ENCODE measurements at places on chromosomes 4 and X. TPM values are rescaled to one million over a fixed set of nuclear protein-coding genes. Genes with fewer than 3 reads are reported as not detected.

- peak; percentile 37 for DNase-seq
These were observed 38.1 kb upstream of the ATXN3L start for GRCh38 chrX:13357925-13358324.

DNA sequence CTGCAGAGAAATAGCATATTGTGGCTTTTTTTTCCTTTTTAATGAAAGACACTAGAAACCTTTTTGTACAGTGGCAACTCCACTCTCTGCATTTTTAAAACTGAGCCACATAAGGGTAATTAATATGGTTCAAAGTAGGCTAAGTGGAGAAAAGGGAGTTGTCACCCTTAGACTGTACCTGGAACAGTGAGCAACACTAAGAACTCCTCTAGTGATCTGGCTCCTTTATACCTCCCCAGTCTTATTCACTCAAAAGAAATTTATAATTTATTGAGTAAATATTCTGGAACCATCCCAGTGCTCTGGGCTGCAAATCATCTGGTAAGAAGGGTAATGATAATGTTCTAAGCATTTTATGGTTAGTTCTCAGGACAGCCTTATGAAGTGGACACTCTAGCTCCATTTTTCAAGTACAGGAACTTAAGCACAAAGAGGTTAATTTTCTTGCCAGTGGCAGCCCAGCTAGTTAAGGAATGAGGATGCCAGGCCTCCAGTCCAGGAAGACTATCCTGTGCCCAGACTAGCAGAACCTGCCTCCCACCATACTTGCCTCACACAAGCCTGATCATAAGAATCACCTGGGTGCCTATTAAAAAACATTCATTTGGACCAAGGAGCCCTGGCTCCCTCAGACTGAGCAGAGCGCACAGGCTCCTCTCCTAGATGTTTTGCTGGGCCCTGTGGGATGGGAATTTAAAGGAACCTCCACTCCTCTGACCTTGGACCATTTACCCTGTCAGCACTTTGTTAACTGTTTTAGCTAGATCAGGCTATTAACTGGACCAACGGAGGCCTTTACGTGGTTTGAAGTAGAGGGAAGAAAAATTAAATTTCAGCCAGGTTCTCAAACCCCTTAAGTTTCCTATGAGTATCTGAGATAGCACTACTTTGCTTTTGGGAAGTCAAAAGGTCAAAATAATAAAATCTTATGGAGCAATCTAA is 102.6 kb downstream of the PDE5A start:
- DNase-seq: no peak

DNA sequence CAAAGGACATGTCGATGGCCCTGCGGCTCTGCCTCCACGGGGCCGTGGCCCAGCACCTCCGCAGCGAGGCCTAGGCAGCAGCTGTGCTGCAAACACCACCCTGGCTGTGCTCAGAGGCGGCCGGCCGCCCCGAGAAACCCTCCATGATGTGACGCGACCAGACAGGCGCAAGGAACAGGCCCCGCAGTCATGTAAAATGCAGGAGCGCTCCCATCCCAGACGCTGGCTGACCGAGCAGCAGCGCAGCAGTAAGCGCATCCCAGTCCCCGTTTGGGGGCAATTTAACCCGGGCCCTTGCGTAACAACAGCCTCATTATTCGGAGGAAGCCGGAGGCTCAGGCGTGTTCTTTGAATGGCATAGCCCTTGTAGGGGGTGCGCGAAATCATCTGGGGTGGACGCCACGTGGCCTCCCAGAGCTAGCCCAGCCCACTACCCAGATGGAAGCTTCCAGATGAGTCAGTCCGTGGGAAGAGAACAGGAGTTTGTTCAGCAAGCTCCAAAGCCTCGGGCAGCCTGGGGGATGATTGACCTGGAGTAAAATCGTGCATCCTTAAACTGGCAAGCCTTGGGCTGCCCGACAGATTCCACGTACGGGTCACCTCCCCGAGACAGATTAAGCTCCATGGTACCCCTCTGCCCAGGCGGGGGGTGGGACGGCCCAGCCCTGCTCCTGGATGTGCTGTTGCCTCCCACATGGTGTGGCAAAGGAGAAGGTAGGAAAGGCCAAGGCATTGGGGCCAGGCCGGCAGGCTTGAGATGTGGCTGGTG is 124.0 kb downstream of the HMX1 start:
- peak; percentile 39 for DNase-seq

- no peak for DNase-seq
These were observed 25.8 kb upstream of the LIMCH1 start for GRCh38 chr4:41512136-41512535.

- no peak for DNase-seq
These were observed 567.4 kb downstream of the INPP4B start for GRCh38 chr4:142278663-142279062.

DNA sequence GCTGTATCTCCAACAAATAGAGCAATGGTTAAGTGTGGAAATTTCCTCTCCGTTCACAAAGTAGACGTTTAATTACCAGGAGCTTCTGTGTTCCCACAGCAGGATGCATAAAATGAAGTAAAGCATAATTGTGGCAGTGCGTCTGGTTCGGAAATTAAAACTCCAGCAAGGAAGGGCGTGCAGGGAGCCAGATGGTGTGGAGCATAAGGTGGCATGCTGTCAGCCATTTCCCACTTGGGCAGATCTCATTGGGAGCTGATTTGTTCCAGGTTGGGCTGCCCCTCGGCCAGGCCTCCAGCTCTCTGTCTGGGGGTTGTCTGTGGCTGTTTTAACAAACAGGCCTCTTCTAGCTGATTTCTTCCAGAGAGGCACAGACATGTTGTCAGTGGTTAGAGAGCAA is 182.1 kb upstream of the CLNK start:
- DNase-seq: no peak

DNA sequence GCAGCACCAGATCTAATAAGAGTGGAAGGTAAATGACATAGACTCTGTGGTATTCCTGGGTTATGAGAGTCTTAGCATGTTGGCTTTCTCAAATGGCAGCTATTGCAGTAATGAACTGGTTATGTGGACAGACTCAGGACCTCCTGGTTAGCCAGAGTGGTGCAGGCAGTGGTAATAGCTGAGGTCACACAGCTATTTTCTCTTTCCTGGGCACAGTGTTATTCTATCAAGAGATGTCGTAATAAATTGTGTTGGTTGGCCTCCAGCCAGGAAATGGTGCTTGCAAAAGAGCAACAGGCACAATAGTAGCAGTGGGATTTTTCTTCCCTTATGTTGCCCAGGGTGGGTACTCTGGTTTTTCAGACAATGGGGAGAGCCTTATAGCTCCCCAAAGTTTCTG is 279.2 kb upstream of the FGF16 start:
- no peak for DNase-seq

GRCh38 chr4:26764231-26764630 is 96.4 kb upstream of the STIM2 start:
- DNase-seq: no peak

DNA sequence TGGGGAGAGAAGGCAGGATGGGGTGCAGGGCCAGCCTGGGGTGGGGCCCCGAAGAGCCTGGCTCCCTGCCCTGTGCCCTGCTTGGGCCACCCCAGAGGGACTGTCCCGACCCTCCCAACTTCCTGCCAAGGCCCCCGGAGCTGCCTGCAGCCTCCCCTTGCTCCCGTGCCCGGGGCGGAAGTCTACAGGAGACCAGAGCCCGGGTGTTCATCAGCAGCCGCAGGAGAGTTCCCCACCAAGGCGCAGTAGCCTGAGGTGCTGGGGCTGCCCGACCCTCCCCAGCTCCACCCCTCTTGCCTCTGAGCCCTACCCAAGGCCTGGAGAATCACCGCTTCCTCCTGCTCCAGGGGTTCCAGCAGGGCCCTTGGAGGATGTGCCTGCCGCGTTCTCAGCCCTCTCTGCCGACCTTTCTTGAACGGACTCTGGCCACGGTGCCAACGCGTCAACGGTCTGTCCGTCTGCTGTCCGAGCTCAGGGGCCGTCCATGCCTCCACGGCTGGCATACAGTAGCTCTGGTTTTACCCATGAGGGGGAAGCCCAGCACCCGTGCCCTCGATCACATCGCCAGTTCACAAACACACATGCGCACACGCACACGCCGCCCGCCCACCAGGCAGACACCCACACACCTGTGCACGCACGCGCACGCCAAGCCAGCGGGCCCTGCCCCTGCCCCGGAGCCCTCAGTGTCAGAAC is 36.0 kb upstream of the SPON2 start:
- DNase-seq: no peak

- no peak for DNase-seq
These were observed 836.6 kb upstream of the PRKX start for GRCh38 chrX:4550018-4550417.

DNA sequence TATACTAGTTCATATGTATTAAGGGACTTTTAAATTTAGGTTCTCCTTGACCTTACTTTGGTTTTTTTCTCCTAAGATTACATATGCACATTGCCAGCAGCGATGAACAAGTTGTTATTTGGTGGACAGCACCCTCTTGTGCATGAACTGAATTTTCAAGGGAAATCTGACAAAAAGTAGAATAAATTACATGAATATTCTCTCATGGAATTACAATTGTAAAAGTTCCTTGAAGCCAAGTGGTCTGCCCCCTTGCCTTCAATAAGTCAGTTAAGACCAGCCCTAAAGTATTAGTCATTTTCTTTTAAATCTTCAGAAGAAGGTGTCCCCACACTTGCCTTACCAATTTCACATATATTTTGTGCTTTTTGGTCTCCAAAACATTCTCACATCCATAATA is 30.7 kb upstream of the SMARCA5 start:
- DNase-seq: no peak

GRCh38 chr4:3301450-3302172 is 8.8 kb downstream of the RGS12 start:
- peak; percentile 45 for DNase-seq

DNA sequence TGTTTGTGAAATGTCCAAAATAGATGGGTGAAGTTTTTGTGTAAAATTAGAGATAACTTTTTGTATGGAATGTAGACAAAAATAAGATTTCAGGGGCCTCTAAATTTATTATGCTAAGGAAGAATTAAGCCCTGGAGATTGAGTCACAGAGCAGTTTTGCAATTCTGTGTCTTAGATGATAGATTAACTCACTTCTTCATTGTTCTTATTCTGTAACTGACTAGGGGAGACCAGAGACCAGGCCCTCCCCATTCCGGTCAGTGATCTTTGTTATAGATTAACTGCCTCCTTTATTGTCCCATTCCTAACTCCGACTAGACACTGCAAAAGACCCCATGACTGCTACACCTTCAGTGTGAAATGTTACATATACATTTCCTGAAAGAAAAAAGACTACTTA is 238.4 kb upstream of the TAPT1 start:
- no peak for DNase-seq

DNA sequence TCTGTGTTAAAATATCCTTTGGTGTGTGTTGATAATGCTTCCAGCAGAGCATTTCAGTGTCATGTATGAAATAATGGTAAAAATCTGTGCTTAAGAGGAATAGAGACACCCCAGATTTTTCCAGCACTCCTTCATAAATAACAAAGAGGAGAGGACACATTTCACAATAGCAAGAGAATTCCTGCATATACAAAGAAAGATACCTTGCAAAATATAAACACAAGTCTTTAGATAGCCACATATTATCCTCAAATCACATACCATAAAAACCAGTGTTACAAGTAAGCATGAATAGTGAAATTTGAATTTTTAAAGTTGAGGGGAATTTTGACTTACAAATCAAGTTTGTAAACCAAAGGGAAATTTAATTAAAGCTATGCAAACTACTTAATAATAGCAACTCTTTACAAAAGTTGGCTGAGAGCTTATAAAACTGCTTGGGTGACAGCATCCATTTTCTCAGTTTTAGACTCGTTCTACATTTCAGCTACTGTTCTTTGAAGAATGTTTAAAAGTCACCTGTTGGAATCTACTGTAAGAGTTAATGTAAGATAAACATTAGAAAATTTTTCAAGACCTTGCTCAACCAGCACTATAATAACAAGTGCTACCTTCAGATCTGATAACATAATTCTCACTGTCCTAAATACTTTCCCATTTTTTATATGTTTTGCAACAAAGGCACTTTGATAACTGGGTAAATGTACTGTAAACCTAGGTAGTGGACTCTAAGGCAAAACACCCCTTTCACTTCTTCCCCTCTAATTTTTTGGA is 3.7 kb downstream of the APELA start:
- no peak for DNase-seq

DNA sequence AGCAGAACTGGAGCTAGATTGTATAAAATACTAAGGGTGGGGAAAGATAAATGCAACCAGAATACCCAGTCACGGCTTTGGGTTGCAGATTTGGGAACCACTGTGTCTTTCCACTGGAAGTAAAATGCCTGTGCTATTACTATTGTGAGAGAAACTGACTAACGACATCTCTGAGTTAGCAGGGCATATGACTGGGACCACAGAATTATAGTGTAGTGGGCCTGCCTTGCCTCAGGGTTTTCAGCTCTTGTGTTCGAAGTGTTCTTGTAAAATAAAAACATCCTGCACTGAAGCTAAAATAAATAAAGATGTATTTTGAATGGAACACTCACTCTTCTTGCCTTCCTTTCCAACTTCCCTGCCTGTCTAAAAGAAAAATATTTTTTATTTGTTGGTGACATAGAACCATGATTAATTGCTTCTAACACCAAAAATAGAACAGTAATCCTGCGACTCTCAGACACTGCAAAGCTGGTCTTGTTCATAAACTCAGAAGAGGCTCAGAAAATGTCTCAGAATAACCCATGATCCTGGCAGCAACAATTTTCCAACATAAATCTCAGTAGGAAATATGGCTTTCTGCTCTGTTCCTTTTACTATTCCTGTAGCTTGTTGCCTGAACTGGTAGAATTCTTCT is 104.2 kb downstream of the FAM47B start:
- no peak for DNase-seq

DNA sequence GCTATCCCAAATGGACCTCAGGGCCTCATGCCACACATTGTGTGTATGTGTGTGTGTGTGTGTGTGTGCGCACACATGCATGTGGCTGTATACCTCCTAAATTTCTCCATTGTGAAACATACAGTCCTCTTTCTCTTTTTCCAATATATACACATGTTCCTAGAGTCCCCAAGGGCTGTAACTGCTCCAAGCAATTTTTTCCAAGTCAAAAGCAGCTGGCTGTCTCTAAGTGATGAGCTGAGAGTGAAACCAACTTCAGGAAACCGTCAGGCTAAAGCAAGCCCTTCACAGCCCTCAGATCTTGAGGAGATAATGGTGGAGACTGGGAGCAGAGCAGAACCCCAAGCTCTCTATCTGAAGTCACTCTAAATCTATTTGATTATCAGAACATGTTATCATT is 496.1 kb upstream of the DIPK2B start:
- no peak for DNase-seq

DNA sequence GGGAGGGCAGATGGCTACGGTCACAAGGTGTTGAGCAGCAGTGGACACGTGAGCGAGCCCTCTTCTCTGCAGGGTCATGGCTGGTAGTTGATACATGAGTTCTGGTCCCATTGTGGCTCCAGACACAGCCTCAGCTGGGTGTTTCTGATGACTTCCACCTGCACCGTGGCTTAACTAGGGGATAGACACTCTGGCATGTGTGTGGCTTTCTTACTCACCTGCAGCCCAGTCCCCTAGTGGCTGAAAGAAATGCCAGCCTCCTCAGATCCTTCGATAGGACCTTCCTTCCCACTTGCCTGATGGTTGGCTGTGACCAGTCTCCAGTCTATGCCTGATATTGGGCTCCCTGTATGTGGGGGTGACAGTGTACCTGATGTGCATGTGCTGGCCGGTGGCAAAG is 5.0 kb downstream of the GPR78 start:
- DNase-seq: no peak

GRCh38 chrX:110684653-110685052 is 111.0 kb downstream of the CHRDL1 start:
- DNase-seq: no peak

The PAGE2 gene
- total RNA-seq: not detected

The ARX gene
- not detected for total RNA-seq

The MYOZ2 gene
- 0.15 TPM for total RNA-seq

The AMMECR1 gene
- total RNA-seq: 4.3 TPM

The BEND2 gene
- not detected for total RNA-seq

The SPATA4 gene
- 1.3 TPM for total RNA-seq

The CYTL1 gene
- 0.66 TPM for total RNA-seq

The CT45A10 gene
- total RNA-seq: not detected

The MAGEA6 gene
- total RNA-seq: not detected
